Right atrium auricular region (tissue), 2 donors: ENCODE measurements at places on chromosomes 4 and X.

- DNase-seq, result no peak
Measured at GRCh38 chr4:19961091-19961490, 290.6 kb upstream of the SLIT2 start.

- DNase-seq, result no peak
Measured at GRCh38 chr4:53478671-53479456, 101.4 kb downstream of the FIP1L1 start.

DNA sequence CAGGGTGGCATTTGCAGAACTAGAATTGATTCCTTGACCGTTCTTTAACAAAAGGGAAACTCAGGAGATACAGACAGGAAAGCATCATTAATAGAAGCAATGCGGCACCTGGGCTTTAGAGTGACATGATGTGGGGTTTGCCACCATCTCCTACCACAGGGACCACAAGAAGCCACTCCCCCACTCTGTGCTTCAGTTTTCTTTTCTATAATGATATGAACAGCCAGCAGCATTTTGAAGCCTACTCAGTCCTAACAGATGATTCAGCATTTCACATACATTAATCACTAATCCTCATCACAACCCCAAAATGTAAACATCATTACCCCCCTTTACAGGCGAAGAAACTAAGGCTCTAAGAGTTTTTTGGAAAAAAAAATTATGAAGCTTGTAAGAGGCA lies 22.9 kb downstream of the CCDC149 start:
- no peak for DNase-seq

GRCh38 chr4:147123146-147123545 lies 177.5 kb upstream of the TTC29 start:
- no peak for DNase-seq
